ENCODE measurements at places on chromosomes 6 and 20. TPM values are rescaled to one million over a fixed set of nuclear protein-coding genes. Genes with fewer than 3 reads are reported as not detected.

PACSIN1 gene
- total RNA-seq, result 0.11 TPM

BPIFB1 gene
- not detected for total RNA-seq

HLA-G gene
- 0.59 TPM for total RNA-seq

EBF4 gene
- 0.61 TPM for total RNA-seq

CGAS gene
- total RNA-seq, result 43.8 TPM

WFDC10B gene
- total RNA-seq, result not detected

PDE7B gene
- total RNA-seq, result 0.40 TPM

LY6G6F gene
- total RNA-seq, result not detected

Measured in activated CD8-positive, alpha-beta memory T cell treated with anti-CD3 and anti-CD28 coated beads for 36 hours (primary cell).